ENCODE measurements at places on chromosomes 16 and 17.
A peak's percentile ranks its signal among the peaks of the same experiment; 100 is the strongest.

DNA sequence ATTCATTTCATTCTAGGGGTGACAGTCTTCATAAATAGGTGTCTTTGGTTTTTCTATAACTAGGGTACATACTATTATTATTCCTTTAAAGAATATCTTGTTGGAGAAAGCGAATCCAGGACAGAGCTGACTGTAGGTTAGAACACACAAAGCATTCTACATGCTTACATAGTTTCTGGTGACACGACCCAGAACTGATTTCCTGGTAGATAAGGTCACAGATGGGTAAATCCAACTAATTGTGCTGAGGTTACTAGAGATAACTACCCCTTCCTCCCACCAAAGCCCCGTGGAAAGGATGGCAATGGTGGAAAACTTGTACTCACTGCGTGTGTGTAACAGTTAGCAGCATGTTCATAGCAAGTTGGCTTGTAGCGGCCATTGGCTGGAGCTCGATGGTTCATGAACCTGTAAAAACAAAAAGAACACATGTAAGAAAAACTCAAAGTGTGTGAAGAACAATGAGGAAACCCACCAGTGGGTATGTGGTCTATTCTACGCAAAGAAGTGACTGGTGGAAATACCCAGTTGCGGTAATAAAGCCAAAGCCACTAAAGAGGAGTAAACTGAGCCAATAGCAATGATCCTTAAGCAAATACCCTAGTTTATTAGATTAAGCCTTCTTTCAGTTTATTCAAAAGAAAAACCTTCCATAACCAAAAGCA is 7.7 kb downstream of the MMD start:
- no peak for DNase-seq

- DNase-seq, result no peak
Measured at GRCh38 chr17:51730303-51731050, 428.0 kb downstream of the CA10 start.

DNA sequence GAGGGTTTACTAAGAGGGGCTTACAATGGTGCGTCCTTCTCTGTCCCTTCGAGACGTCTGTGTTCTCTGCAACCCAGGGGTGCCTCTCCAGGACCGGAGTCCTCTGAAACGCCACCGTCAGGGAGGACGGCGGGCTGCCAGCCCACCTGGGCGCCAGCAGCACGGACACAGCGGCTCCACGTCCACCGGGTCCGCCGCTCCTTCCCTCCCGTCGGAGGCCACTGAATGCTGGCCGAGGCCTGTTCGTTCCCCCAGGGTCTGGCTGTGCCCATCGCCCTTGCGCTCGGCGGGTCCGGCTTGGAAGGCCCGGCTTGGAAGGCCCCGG is 403 bp downstream of the TEPSIN start:
- no peak for DNase-seq

- DNase-seq, result peak; percentile 71
Measured at GRCh38 chr16:89909777-89910716, 8.6 kb upstream of the MC1R start.

- no peak for DNase-seq
Measured at GRCh38 chr16:51757921-51758479, 606.9 kb upstream of the SALL1 start.

DNA sequence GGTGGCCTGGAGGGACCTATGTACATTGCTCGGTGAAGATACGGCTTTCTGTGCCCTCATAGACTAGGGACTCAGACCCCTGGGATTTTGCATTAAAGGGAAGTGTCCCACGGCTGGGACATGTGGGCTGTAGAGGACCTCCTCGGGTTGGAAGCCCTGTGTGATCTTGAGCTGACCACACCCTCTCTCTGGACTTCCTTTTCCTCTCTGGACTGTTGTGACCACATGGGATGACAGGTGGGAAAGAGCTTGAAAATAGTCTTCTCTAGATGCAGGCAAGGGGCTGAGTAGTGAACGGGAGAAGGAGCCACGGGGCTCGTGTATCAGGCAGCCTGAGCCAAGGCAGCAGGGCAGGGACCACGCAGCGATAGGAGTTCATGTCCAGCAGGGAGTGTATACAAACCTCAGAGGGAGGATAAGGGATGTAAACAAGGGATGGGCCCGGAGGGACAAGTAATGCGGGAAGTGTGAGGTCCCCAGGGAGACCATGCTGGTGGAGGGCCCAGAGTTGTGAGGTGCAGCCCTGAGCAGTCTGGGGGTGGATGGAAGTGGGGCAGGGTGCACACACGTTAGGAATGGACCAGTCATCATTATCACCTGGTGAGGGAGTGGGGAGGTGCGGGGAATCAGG is 4.5 kb upstream of the SLC4A1 start:
- no peak for DNase-seq

DNA sequence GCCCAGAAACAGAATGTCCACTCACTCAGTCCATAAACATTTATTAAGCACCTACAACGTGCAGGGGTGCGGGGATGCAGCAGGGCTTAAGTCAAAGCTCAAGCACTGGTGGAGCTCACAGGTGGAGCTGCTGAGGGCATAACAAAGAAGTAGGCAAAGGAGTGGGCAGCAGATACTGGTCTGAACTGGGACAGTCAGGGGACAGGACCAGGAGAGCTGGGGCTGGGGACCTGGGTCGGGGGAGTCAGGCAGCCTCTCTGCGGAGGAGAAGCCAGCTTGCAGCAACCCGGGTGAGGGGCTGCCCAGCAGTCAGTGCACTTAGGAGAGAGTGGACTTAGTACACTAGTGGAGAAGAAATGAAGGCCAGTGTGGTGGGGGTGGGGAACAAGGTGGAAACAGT is 10.0 kb upstream of the TNFRSF13B start:
- DNase-seq, result no peak

GRCh38 chr17:38727736-38728135 is 2.4 kb upstream of the CISD3 start:
- no peak for DNase-seq

DNA sequence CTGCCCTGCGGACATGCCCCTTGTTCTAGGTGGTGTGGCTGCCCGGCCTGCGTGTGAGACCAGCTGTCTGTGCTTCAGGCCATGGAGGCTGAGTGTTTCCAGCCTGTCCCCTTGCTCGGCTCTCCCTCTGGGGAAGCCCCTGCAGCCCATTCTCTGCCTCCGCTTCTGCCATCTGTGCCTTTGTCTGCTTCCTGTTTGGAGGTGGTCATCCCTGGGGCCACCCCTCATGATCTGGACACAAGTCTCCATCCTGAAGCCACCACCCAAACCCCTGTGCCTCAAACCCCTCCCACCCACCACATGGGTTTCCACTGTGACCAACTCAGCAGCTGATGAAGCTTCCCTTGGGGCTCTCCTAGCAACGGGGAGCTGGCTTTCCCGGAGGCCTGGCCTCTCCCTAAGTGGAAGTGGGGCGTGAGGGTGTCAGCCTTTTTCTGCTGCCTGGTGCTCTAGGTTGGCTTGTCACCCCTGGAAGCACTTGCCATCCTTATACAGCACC is 184.9 kb downstream of the SEC14L1 start:
- DNase-seq, result no peak

DNA sequence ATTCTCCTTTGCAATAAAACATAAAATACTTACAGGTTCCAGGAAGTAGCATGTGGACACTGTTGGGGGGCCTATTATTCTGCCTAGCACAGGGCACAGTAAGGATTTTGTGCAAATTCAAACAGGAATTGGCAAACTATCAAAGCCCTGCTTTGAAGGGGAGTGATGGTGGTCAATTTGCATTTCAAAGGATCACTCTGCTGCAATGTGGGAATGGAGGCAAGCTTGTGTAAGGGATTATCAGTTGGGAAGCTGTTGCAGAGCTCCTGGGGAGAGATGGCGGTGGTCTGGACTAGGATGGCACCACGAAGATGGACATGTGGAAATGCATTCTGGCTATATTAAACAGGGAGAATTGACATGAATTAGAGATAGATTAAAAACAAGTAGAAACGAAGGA is 990.7 kb upstream of the RBFOX1 start:
- no peak for DNase-seq

GRCh38 chr17:10114931-10115535 is 83.4 kb downstream of the GAS7 start:
- DNase-seq, result no peak

DNA sequence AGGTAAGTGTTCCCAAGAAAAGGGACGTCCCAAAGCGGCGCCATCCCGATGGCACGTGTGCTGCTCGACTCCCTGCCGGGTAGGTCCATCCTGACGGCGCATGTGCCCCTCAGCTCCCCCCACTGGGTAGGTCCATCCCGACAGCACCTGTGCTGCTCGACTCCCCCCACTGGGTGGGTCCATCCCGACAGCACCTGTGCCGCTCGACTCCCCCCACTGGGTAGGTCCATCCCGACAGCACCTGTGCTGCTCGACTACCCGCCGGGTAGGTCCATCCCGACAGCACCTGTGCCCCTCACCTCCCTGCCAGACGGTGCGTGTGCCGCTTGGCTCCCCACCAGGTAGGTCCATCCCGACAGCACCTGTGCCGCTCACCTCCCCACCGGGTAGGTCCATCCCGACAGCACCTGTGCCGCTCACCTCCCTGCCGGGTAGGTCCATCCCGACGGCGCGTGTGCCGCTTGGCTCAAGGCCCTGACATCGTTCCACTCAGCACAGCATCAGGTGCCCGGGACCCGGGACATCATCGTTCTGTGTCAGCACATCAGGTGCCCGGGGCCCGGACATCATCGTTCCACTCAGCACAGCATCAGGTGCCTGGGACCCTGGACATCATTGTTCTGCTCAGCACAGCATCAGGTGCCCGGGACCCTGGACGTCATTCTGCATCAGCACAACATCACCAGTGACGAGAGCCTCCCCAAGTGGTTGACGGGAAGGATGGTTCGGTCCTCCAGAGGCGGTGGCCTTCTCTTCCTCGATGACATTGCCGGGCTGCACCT is 5.7 kb upstream of the FN3K start:
- DNase-seq, result no peak

- DNase-seq, result no peak
Measured at GRCh38 chr17:74032222-74032621, 171.3 kb upstream of the RPL38 start.

GRCh38 chr17:81371910-81372760 is 23.1 kb upstream of the BAHCC1 start:
- DNase-seq, result no peak

- no peak for DNase-seq
Measured at GRCh38 chr17:9285602-9286427, 264.5 kb downstream of the NTN1 start.

- no peak for DNase-seq
Measured at GRCh38 chr16:57970970-57971369, at the start of gene CNGB1. TSS of gene CNGB1 (minus strand) at chr16:57971128. CDS start at chr16:57967286, 3,842 bp downstream.

DNA sequence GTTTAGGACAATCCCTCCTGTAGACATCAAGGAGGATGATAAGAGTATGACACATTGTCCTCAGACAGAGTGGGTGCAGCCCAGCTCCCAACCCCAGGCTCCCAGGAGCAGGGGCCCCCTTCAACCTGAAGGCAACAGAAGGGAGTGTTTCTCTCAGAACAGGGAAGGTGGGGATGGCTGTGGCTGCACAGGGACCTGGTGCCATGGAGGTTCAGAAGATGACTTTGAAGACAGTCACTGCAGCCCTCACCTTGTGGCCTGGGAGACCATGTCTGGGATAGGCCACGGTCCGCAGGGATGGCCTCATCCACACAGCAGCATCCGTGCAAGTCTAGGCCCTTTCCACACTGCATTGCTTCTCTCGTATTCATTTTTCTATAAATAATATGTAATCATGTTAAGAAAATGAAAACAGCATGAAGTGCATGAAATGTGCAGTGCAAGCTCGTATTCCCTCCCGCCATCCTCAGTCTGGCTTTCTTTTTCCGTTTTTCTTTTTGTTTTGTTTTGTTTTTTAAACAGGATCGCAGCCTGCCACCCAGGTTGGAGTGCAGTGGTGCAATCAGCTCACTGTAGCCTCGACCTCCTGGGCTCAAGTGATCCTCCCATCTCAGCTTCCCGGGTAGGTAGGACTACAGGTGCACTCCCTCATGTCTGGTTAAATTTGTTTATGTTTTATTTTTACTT is 71.1 kb downstream of the METRNL start:
- no peak for DNase-seq

DNA sequence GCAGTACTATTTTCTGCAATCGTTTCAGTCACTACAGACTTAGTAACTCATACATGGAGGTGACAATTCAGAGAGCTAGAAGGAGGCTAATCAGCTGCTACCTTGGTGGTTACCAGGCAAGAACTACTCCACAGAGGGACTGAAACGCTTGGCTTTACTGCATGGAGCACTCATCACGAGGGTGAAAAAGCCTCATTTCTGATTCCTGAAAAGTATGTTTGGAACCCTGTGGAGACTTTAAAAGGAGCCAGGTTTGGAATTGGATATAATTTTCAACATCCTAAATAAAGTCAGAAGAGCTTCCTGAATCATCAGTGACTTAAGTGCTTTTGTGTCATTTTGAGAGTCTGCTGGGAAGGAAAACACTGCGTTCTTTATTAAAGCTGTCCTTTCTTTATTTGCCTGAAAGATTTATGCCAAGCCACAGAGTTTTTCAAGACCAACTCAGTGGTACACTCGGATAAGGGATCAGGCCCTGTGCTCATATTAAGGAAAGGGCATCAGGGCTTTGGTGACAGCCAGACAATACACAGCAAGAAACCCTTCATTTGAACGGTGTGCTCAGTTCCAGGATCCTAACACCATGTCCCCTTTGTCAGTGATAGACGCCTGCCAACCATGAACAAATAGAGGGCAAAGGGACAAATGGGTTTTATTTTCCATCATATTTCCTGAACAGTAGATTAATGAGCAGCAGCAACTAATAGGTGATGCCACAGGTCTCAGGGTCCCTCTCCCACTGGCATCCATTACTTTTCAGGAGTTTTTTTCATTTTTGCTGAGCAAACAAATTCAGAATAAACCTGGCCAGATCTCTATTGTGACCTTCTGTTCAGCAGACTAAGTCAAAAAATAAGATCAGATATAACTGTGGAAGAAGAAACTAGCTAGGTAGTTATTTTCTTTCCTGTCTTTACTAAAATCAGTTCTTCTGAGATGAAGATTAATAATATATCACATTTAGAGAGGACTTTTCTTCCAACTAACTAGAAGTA is 80.5 kb upstream of the CLEC18B start:
- no peak for DNase-seq

- DNase-seq, result peak; percentile 25
Measured at GRCh38 chr17:63841350-63842172, 924 bp downstream of the SMARCD2 start.

- DNase-seq, result no peak
Measured at GRCh38 chr16:48617104-48617705, 7.2 kb upstream of the N4BP1 start.

DNA sequence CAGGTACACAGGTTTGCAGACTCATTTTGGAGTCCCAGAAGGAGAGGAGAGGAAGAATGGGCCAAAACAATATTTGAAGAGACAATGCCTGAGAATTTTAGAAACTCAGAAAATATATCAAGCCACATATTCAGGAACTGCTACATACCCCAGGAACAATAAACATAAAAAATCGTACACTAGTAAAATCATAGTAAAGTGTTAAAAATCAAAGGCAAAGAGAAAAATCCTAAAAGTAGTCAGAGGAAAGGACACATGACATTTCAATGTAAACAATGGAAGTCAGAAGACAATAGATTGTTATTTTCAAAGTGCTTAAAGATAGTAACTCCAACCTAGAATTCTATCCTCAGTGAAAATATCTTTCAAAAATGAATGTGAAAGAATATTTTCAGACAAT is 28.5 kb upstream of the NACA2 start:
- DNase-seq, result no peak

All from neural crest cell (in vitro differentiated cells).